ENCODE measurements at places on chromosomes 5 and 9.

- no peak for DNase-seq
These were observed 9.9 kb downstream of the TMEM232 start for GRCh38 chr5:110716247-110717245.

DNA sequence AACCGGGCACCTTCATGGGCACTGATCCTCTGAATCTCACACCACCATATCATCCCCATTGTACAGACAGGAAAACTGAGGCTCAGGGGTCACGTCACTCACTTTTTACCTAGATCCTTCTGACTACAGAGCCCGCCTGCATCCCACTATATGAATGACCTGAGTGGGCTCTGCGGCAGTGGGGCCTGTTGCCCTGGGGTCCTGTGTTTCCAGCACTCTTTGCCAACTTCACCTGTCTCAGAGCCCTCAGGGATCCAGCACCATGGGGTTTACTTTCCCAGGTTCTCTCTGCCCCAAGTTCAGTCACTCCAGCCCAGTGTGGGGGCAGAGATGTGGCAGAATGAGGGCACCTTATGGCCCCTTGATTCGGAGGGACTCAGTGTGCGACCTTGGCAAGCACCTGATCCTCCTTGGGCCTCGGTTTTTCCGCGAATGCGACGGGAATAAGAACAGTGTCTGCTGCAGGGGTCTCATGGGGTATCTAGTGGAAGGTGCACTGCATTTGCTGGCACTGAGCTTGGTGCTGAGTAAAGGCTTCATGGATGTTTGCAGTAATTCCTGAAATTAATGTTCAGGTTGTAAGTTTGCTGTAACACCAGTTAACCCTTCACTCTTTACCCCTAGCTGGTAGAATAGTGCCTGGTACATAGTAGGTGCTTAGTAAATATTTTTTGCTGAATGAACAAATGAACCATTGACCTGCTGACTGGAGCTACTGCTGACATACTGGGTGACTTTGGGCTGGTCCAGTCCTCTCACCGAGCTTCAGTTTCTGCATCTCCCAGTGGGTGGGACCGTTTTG is 47.1 kb upstream of the BOD1 start:
- no peak for DNase-seq

GRCh38 chr9:133050781-133051180 is 11.0 kb upstream of the CEL start:
- no peak for DNase-seq

DNA sequence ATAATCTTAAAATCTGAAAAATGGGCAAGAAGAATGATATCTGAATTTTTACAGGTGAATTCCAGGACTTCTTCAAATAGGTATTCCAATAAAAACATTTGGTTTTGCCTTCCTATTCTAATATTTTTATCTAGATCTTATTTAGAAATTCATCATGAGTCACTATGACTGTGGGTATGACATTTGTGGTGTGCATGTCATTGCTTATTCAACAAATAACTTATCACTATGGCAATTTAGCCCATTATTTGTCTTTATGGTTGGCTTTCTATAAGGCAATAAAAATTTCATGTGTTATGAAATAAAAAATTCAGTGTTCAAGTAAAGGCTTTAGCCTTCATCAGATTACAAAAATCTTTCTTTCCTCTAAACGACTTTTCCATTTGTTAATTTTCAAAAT is 1139.6 kb upstream of the NUDT12 start:
- DNase-seq: no peak

DNA sequence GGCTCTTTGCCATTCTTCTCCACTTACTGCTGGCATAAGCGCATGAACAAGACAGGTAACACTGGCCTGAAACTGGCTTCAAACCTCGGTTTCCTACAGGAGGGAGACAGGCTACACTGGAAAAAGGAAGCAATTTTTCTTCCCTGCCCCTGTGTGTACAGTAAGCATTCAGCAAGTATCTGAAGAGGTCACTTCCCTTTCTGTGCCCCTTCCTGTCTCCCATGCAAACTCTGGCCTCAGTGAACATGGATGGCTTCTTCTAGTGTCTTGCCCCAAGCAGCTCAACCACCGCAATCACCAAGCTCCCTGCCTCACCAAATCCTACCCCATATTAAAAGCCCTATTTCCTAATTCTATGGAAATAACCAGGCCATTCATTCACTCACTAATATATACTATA is 42.4 kb downstream of the SERINC5 start:
- DNase-seq: no peak

DNA sequence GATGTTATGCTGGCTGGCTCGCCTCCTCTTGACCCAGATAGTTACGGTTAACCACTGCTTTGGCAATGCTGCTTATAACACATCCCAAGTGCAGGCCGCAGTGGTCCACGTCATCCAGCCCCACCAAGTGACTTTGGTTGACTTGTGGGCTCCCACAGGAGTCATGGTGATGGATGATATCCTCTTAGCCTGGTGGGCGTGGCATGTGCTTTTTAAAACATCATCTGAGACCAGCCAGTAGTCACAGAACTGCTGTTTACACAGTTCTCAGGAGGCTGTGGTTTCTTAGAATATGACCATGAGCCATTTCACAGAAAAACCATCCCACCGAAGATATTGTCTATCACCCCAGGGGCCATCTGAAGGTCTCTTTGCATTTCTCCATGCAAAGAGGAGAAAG is 216.9 kb downstream of the SH3GL2 start:
- no peak for DNase-seq

DNA sequence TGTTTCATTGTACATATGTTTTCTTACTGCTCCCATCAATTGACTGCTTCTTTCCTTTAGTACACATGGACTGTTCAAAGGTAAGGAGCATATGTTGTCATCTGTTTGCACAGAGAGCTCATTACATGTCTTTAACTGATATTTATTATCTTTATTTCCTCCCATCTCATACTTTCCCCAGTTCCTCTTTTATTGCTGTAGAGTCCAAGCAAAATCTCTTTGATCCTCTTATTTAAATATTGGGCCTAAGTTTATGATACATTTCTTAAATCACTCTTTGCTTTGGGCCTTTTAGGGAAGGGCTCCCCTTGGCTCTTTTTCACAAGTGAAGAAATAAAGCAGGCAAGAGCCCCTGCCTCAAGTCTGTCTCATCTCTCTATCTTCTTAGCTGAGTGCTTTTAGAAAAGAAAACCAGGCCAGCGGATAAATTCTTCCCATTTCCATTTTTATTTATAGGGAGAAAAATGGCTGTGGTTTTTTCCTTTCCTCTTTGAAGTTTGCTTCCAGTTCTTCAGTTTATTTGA is 152.4 kb downstream of the DOCK2 start:
- no peak for DNase-seq

DNA sequence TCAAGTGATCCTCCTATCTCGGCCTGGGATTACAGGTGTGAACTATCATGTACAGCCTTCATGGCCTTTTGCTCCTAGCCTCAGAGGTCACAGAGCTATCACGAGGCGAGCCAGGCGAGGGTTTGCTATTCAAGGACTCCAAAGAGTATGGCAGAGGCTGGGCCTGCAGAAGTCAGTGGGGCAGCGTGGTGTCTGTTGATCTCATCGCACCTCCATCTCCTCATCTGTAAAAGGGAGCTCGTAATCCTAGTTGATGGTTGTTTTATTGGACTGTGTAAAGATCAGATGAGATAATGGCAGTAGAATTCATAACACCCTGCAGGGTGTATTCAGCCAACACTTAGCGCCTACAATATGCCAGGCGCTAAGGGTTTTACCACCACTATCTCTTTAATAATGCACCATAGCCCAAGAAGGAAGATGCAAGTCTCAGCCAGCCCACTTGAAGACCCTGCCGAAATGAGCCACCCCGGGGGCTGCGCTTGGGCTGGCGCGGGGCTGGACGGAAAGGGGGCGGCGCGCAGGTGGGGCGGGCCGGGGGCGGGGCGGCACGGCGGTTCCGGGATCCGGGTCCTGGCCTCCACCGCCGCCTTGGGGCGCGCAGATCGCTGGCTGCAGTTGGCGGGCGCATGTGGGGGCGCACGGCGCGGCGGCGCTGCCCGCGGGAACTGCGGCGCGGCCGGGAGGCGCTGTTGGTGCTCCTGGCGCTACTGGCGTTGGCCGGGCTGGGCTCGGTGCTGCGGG is at the start of gene GALNT12:
GALNT12 (plus strand) TSS at position 601 of the 744 bp plus-strand sequence; CDS start at position 630, 29 bp downstream.
- DNase-seq: peak; percentile 22

DNA sequence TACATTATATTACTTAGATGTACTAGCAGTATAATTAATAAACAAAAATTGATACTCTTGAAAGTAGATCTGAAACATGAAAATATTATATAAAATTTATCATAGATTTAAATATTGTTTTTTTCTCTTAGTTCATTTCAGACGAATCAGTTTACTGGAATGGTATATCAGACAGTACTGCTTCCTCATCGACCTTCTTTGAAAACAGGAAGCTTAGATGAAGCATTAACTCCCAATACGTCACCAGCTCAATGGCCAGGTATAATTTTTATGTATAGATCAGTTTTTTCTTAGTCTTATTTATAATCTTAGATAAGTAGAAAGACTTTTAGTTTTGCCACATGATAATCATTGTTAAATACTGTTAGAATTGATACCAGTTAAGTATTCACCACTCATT is 106.3 kb downstream of the DMXL1 start:
- no peak for DNase-seq

- DNase-seq: no peak
These were observed 404.8 kb downstream of the TLR4 start for GRCh38 chr9:118108971-118109370.

DNA sequence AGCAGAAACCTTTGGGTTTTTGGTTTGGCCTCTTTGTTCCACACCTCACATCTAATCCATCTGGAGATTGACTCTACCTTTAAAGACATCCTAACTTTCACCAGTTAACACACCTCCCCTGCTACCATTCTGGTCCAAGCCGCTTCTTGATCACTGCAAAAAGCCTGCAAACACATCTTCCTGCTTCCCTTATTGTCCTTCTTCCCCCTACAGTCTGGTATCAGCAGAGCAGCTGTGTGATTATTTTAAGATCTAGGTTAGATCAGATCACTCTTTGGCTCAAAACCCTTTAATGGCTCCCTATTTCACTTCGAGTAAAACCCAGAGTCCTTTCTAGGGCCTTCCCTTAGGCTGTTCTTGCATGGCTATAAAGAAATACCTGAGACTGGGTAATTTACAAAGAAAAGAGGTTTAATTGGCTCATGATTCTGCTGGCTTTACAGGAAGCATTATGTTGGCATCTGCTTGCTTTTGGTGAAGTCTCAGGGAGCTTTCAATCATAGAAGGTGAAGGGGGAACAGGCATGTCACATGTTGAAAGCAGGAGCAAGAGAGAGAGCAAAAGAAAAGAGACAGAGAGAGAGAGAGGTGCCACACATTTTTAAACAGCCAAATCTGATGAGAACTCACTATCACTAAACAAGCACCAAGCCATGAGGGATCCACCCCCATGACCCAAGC is 1.5 kb upstream of the TEX10 start:
- DNase-seq: no peak

- no peak for DNase-seq
These were observed 21.4 kb upstream of the TMEM250 start for GRCh38 chr9:136140046-136140445.

GRCh38 chr5:157400741-157401495 is 59.1 kb upstream of the NIPAL4 start:
- DNase-seq: no peak

- DNase-seq: no peak
These were observed 362.8 kb downstream of the DMAC1 start for GRCh38 chr9:7436754-7437153.

DNA sequence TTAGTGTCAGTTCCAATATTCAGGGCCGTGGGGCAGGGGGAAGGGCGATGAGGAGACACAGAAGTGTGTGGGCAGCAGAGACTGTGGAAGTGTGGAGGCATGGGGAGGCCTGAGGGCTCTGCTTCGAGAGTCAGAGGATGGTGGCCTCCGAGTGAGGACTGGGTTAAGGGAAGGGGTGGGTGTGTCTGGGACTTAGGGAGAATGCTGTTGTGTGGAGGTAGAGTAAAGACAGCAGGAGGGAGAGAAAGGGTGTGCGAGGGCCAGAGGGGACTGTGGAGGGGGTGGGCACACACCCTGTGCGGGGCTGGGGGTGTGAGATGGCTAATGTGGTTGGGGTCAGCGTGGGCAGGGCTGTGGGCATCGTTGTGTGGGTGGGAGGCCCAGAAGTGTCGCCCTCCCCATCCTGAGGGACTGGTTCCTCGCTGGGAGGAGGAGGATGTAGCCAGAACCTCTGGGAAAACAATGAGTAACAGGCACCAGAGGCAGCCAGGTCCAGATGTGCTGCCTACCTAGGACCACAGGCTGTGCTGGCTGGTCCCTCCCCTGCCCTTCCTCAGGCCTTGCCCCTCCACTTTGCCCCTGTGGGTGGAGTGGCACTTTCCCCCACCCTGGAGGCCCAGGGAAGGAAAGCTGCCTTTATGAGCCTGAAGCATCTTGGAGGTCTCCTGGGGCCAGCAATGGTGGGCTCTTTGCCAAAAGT is 4.2 kb downstream of the USP20 start:
- no peak for DNase-seq

DNA sequence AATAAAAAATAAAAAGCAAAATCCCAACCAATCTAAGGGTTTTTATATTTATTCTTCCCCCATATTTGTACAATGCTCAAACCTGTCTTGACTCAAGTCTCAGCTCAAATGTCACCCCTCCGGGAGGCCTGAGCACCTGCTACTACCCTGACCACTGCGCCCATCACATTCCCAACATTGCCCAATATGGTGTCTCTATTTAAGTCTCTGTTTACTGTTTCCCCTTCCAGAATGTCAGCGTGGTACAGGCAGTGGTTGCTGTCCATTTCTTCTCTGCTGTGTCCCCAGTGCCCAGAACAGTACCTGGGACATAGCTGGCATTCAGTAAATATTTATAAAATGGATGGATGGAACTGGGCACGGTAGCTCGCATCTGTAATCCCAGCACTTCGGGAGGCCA is 47.3 kb upstream of the PRRC2B start:
- DNase-seq: no peak

DNA sequence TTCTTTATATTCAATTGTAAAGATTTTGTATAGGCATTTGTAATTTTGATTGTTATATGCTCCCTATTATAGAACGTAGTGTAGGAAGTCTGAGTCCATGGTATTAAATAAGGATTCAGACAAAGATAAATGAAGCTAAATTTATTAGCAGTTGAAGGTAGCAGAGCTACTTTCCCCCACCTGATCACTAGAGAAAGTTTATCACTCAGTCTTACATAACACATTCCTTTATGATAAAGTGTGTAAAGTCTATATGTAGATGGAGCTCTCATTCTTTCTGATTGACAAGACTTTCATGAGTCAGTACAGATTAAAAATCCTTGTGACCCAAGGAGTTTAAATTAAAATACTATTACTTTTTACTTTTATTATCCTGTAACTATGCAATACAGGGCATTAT is 2.3 kb upstream of the MIER3 start:
- no peak for DNase-seq

- DNase-seq: no peak
These were observed 436.7 kb downstream of the ZSWIM6 start for GRCh38 chr5:61768692-61769281.

DNA sequence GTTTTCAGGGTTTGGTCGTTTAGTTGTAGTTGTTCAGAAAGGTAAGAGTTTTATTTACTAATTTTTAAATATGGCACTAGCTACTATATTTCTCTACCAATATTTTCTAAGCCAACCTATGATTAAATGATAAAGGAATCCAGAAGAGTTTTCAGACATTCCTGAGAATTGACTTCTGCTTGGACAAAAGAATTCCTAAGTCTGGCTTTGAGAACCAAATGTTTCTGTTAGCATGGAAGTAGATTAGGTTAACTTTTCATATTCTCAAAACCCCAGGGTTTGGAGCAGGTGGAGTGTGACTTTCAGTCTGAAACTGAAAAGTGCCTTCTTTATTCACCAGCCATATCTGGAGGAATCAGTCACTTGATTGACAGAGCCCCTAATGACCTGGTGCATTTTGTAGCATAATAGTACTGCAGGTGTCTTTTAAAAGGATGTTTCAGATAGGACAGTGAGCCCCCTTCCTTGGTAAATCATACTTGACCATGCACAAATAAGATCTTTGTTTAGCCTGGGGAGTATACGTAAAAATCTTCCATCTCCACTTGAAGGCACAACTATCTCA is 457.0 kb upstream of the ZNF462 start:
- no peak for DNase-seq

Data from stimulated activated CD4-positive, alpha-beta T cell treated with anti-CD3 and anti-CD28 coated beads, Interleukin-1b, Interleukin-23, amount 100 ng/mL, for 1 hour (primary cell).